ENCODE measurements at places on chromosomes 16 and 17. TPM values are rescaled to one million over a fixed set of nuclear protein-coding genes. Genes with fewer than 3 reads are reported as not detected.

LGALS9B gene
- polyA plus RNA-seq: not detected

CHST5 gene
- 2.7 TPM for polyA plus RNA-seq

EVPLL gene
- not detected for polyA plus RNA-seq

ADPRM gene
- polyA plus RNA-seq: 22.3 TPM

AATK gene
- polyA plus RNA-seq: 11.8 TPM

RPH3AL gene
- 0.84 TPM for polyA plus RNA-seq

NPIPB9 gene
- 3.5 TPM for polyA plus RNA-seq

ABCA10 gene
- 9.9 TPM for polyA plus RNA-seq

FZD2 gene
- polyA plus RNA-seq: 2.5 TPM

MMP2 gene
- 2.5 TPM for polyA plus RNA-seq

SOX8 gene
- polyA plus RNA-seq: 3.9 TPM

HS3ST2 gene
- polyA plus RNA-seq: 3.0 TPM

ANKFY1 gene
- 25.6 TPM for polyA plus RNA-seq

SLC16A6 gene
- 15.6 TPM for polyA plus RNA-seq

CCL4 gene
- polyA plus RNA-seq: not detected

CLEC19A gene
- not detected for polyA plus RNA-seq

GP1BA gene
- polyA plus RNA-seq: not detected

RHBDF2 gene
- not detected for polyA plus RNA-seq

TMED6 gene
- not detected for polyA plus RNA-seq

TBX2 gene
- not detected for polyA plus RNA-seq

PABPN1L gene
- polyA plus RNA-seq: 0.48 TPM

SMIM36 gene
- polyA plus RNA-seq: not detected

PAGR1 gene
- polyA plus RNA-seq: 86.8 TPM

GCGR gene
- polyA plus RNA-seq: not detected

TMC7 gene
- polyA plus RNA-seq: 3.5 TPM

KRTAP9-4 gene
- not detected for polyA plus RNA-seq

MMD gene
- 96.1 TPM for polyA plus RNA-seq

ORMDL3 gene
- 97.1 TPM for polyA plus RNA-seq

SKAP1 gene
- not detected for polyA plus RNA-seq

ENPP7 gene
- polyA plus RNA-seq: not detected

SLFN14 gene
- not detected for polyA plus RNA-seq

PRR14 gene
- 23.3 TPM for polyA plus RNA-seq

PITPNM3 gene
- 3.0 TPM for polyA plus RNA-seq

OTOA gene
- polyA plus RNA-seq: 1.3 TPM

DHRS7C gene
- not detected for polyA plus RNA-seq

GAS7 gene
- 30.9 TPM for polyA plus RNA-seq

METTL16 gene
- 18.7 TPM for polyA plus RNA-seq

IRF8 gene
- not detected for polyA plus RNA-seq

HCRT gene
- polyA plus RNA-seq: not detected

MAF gene
- 0.92 TPM for polyA plus RNA-seq

CAPN15 gene
- polyA plus RNA-seq: 11.5 TPM

CFAP119 gene
- polyA plus RNA-seq: 17.0 TPM

MLYCD gene
- polyA plus RNA-seq: 3.3 TPM

All from neural cell (in vitro differentiated cells).